ENCODE measurements at places on chromosomes 3 and 15.

- no peak for DNase-seq
- no peak overlapping the region for H3K27ac ChIP-seq
- H3K4me3 ChIP-seq, result no peak overlapping the region
- H3K4me1 ChIP-seq, result peaks cover 13% of the 10 kb centered on the region
Observed at GRCh38 chr3:126676919-126677705, 22.2 kb upstream of the TXNRD3 start.

DNA sequence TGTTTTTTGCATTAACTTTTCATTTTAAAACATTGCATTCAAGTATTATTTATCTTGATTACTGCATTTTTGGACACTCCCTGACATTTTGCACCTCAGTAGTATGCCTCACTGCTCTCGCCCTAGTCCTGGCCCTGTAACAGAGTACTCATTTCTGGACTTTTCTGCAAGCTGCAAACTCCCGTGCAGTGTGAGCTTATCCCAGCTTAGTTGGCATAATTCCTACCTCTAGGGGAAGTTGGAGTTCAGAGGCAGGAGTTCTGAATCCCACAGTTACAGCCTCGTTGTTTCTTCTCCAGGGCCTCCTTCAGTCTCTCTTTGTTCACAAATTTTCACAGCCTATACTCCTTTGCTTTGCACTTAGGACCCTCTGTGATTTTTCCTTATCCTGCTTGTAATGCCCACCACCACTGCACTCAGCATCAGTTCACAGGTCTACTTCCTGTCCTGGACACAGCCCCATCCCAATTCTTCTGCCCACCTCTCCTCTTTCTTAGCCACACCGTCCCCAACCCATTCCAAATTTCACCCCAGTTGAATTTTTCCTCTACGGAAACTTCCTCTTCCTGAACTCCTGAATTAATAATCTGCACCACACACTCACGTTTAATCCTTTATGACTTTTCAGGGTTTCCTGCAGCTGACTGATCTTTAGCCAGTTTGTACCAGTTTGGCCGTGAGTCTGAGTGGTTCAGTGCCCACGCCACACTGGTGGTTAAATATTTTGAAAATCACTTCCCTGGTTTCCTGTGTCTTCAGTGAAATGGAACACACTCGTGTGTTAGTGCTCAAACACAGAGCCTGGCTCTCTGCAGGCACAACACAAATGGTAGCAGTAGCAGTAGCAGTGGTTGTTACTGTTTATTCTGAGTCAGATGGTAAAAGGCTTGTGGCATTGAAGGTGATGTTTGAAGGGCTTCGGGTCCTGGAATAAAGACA, 6.3 kb upstream of the CTSH start:
- H3K4me3 ChIP-seq, result no peak overlapping the region
- H3K27me3 ChIP-seq, result no peaks in the 10 kb centered on the region
- H3K36me3 ChIP-seq, result no peaks in the 10 kb centered on the region
- DNase-seq, result peak; percentile 28

DNA sequence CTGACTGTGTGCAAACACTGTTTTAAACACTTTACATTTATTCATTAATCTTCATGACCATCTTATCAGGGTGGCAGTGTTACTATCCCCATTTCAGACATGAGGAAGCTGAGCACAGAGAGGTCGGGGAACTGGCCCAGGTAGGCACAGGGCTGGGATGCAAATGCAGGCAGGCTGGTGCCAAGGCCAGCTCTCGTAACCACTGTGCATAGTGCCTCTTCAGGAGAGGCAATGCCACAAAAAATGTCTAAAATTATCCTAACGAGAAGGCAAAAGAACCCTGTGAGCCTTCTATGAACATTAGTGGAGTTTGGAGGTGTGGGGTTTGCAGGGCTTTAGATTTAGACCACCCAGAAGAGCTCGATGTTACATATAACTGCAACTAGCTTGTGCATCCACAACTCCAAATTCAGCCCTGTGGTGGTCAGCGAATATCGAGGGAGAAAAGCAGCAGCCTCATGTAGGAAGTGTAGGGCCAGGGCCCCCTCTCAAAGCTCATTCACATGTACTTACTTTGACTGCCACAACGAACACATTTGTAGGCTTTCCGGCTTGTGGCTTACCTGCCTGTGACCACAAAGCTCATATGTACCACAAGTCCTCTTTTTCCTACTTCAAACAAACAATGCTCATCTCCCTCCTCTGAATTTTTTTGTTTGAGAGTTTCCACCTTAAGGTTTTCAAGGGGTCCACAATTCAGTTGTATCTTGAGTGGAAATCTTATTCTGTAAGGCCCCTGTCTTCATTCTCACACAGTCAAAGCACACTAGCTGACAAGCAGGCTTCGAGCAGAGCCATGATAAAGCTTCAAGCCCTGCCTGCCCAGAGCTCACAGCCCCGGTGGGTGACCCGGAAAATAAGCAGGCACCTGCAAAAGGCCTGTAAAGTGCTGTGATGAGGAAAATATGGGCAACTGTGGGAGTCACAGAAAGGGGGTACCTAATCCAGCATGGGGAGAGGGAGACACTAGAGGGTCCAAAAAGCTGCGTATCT, 722.9 kb upstream of the CFAP20DC start:
- H3K4me1 ChIP-seq, result no peaks in the 10 kb centered on the region
- no peaks in the 10 kb centered on the region for H3K36me3 ChIP-seq
- H3K27ac ChIP-seq, result no peak overlapping the region
- DNase-seq, result no peak
- no peak overlapping the region for H3K4me3 ChIP-seq

- no peak for DNase-seq
- no peaks in the 10 kb centered on the region for H3K4me1 ChIP-seq
- no peaks in the 10 kb centered on the region for H3K36me3 ChIP-seq
- H3K27ac ChIP-seq, result no peak overlapping the region
- no peak overlapping the region for H3K4me3 ChIP-seq
Observed at GRCh38 chr3:4520033-4520816, 27.1 kb downstream of the ITPR1 start.

DNA sequence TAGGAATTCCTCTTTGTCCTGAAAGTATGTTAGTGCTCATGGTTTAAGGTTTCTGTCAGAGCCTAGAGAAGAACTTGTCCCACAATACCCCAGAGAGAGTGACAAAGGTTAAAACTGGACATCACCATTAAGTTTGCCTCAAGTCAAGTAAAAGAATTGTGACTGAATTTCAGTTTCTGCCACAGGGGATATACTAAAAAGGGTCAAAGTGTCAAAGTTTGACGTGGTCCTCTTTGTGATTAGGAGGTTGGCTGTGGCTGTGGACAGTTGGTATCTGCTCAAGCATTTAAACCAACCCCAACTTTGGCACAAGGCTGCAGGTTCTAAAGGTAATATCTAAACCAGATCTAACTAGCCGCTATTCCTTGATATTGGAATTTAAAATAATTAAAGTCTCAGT, 26.1 kb downstream of the FMN1 start:
- H3K27me3 ChIP-seq, result no peaks in the 10 kb centered on the region
- DNase-seq, result no peak
- no peaks in the 10 kb centered on the region for H3K36me3 ChIP-seq
- no peak overlapping the region for H3K27ac ChIP-seq
- no peaks in the 10 kb centered on the region for H3K4me1 ChIP-seq

DNA sequence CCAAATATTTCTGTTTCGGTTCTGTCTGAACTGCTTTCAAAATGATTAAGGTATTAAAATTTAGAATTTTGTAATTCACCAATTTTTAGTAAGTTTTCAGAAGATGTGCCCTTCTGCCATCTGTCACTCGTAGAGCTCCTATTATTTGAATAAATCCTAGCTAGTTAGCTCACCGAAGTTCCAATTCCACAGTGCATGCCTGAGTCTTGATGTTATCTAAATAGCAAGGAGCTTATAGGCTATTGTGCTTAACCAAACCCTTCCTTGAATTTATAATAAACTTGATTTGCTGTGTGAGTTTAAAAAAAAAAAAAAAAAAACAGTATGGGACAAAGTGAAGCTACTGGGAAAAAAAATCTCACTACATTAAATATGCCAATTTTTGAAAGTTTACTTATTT, 18.7 kb downstream of the ATP13A3 start:
- H3K4me3 ChIP-seq, result no peak overlapping the region
- H3K4me1 ChIP-seq, result peaks cover 4% of the 10 kb centered on the region
- no peak for DNase-seq
- no peaks in the 10 kb centered on the region for H3K27me3 ChIP-seq

- H3K27me3 ChIP-seq, result no peaks in the 10 kb centered on the region
- peak overlapping the region; percentile 58 for H3K4me3 ChIP-seq
- peak overlapping the region; percentile 84 for H3K27ac ChIP-seq
- no peak for DNase-seq
Observed at GRCh38 chr3:187750006-187750512, 4.8 kb upstream of the BCL6 start.

- H3K36me3 ChIP-seq, result no peaks in the 10 kb centered on the region
- DNase-seq, result no peak
- peaks cover 10% of the 10 kb centered on the region for H3K27me3 ChIP-seq
- no peaks in the 10 kb centered on the region for H3K4me1 ChIP-seq
- no peak overlapping the region for H3K4me3 ChIP-seq
Observed at GRCh38 chr15:43293432-43293831, 26.7 kb upstream of the TGM5 start.

DNA sequence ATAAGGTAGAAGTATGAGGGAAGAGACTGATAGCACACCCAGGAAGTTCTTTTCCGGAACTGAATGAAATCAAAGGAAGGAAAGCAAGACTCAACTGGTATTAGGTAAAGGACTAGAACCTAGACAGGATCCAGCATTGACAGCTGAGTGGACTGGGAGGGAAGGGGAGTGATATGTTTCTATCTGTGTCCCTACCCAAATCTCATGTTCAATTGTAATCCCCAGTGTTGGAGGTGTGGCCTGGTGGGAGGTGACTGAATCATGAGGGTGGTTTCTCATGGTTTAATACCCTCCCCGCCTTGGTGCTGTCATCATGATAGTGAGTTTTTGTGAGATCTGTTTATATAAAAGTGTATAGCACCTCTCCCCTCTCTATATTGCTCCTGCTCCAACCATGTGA, 415.9 kb upstream of the KCNMB2 start:
- H3K36me3 ChIP-seq, result no peaks in the 10 kb centered on the region
- no peak overlapping the region for H3K4me3 ChIP-seq

DNA sequence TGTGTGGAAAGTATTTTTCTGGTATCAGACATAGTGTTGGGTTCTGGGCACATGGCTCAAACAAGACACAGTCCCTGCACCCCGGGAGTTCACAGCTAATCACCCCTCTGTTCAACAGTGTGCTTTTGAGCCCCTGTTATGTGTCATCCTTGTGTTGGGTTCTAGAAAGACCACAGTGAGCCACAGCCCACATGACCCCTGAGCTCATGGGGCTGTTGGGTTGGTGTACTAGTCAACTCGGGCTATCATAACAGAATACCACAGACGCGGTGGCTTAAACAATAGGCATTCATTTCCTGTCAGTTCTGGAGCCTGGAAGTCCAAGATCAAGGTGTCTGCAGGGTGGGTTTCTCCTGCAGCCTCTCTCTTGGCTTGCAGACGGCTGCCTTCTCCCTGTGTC, 100.0 kb downstream of the DNAJB8 start:
- H3K27ac ChIP-seq, result no peak overlapping the region
- no peaks in the 10 kb centered on the region for H3K36me3 ChIP-seq
- DNase-seq, result no peak
- no peaks in the 10 kb centered on the region for H3K4me1 ChIP-seq
- H3K27me3 ChIP-seq, result no peaks in the 10 kb centered on the region

DNA sequence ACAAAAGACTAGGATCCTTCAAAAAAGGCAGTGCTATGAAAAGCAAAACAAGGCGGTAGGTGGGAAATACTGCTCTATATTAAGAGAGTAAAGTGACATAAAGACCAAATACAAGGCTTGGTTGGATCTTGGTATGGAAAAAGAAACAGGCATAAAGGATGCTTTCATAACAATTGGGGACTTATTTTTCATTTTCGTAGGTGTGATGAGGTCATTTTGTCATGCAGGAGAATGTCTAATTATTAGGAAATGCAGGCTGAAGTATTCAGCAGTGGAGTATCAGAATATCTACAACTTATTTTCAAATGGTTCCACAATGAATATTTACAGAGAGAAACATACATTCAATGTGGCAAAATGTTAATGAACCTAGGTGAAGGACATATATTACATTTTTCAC, 9.0 kb downstream of the XPC start:
- H3K27ac ChIP-seq, result no peak overlapping the region
- DNase-seq, result no peak
- H3K27me3 ChIP-seq, result no peaks in the 10 kb centered on the region
- H3K36me3 ChIP-seq, result peaks cover 7% of the 10 kb centered on the region
- no peak overlapping the region for H3K4me3 ChIP-seq
- no peaks in the 10 kb centered on the region for H3K4me1 ChIP-seq

GRCh38 chr3:50588759-50589433, 19.6 kb downstream of the HEMK1 start:
- H3K4me3 ChIP-seq, result no peak overlapping the region
- no peak overlapping the region for H3K27ac ChIP-seq
- H3K27me3 ChIP-seq, result no peaks in the 10 kb centered on the region
- H3K4me1 ChIP-seq, result no peaks in the 10 kb centered on the region
- H3K36me3 ChIP-seq, result no peaks in the 10 kb centered on the region

DNA sequence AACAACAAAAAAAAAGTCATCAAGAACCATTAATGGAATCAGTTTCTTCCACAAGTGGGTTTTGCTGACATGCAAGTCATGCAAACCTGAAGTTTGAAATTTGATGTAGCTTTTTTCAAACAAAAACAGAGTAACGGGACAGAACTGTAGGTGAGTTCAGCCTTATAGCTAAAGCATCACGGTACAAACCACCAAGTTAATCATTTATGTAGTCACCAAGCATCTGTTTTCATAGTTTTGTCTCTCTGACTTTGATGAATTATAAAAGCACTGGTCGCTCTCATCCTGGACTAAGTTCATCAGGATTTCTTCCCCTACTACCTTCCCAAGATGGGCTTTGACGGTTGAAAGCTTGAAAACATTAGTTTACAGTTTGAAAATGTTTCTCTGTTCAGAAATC, 117.0 kb upstream of the SAMMSON start:
- H3K27ac ChIP-seq, result no peak overlapping the region
- no peaks in the 10 kb centered on the region for H3K36me3 ChIP-seq
- H3K4me3 ChIP-seq, result no peak overlapping the region
- no peaks in the 10 kb centered on the region for H3K27me3 ChIP-seq

- H3K36me3 ChIP-seq, result no peaks in the 10 kb centered on the region
- H3K4me3 ChIP-seq, result peak overlapping the region; percentile 77
- peak overlapping the region; percentile 51 for H3K27ac ChIP-seq
Observed at GRCh38 chr3:43691120-43691995, 620 bp downstream of the ABHD5 start.

DNA sequence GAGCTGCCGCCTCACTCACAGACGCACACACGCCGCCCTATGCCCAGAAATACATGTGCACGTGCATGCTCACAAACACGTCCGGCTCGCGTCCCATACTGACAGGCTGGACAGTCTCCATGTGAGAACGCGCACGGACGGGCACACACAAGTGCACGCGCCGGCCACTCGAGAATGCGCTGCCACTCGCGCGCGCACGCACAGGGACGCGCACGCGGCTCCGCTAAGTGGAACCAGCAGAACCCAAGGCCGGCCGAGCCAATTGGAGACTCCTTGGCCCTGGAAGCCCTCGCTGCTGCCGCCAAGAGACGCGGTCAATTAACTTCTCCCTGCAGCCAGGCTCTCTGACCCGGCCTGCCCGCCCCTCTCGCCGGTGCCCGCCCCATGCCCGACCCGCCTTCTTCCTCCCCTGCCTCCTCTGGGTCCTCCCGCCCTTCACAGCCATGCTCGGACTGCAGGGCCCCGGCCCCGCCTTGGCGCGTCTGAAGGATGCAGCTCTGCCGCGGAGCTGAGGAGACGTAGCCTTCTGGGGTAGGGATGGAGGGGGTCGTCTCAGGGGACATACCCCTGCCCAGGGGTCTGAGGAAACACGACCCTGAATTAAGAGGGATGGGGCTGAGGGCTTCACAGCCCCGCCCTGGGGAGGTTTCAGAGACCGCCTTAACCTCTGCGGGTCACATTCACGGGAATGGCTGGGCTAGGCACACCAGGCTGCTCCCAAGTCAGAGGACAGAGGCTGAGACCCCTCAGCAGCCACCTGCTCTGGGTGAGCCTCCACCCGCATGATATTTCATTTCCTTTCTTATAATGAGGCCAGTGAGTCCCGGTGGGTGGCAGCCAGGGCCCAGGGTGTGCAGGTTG, 15.0 kb downstream of the PTH1R start:
- H3K27me3 ChIP-seq, result no peaks in the 10 kb centered on the region
- no peaks in the 10 kb centered on the region for H3K36me3 ChIP-seq
- no peak for DNase-seq
- H3K4me3 ChIP-seq, result peak overlapping the region; percentile 31

Measured in Panc1 (cell line).